ENCODE measurements at places on chromosomes 4 and X.

GRCh38 chrX:84475101-84475500 is 27.2 kb downstream of the HDX start:
- no peaks in the 10 kb centered on the region for H3K4me1 ChIP-seq
- H3K27me3 ChIP-seq: no peaks in the 10 kb centered on the region
- no peak overlapping the region for H3K4me3 ChIP-seq
- no peaks in the 10 kb centered on the region for H3K36me3 ChIP-seq

GRCh38 chr4:185638548-185639301 is 103.4 kb upstream of the PDLIM3 start:
- peaks cover 3% of the 10 kb centered on the region for H3K4me1 ChIP-seq
- H3K27ac ChIP-seq: peak overlapping the region; percentile 8
- DNase-seq: no peak
- H3K4me3 ChIP-seq: peak overlapping the region; percentile 22

GRCh38 chr4:115187136-115187535 is 73.7 kb upstream of the NDST4 start:
- H3K4me3 ChIP-seq: no peak overlapping the region
- H3K27me3 ChIP-seq: no peaks in the 10 kb centered on the region
- H3K36me3 ChIP-seq: no peaks in the 10 kb centered on the region
- H3K27ac ChIP-seq: no peak overlapping the region
- DNase-seq: no peak

DNA sequence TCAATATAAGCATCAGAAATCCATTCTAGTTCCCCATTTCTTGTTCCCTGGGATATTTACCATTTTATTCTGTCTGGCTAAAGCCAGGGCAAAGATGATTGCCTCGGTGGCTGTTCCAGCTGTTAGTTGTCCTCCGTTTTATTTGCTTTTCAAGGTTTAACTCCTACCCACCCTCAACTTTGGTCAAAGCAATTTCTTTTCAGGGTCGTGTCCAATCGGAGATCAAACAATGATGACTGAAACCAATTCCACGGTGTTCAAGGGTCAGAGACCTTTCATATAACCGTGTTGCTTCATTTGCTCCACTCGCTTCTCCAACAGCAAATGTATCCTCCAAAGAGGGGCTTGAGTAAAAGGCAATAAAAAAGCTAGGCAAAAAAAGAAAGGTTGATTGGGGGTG is 193.5 kb upstream of the FTHL17 start:
- no peak overlapping the region for H3K27ac ChIP-seq
- H3K27me3 ChIP-seq: no peaks in the 10 kb centered on the region
- no peak overlapping the region for H3K4me3 ChIP-seq
- H3K36me3 ChIP-seq: no peaks in the 10 kb centered on the region

DNA sequence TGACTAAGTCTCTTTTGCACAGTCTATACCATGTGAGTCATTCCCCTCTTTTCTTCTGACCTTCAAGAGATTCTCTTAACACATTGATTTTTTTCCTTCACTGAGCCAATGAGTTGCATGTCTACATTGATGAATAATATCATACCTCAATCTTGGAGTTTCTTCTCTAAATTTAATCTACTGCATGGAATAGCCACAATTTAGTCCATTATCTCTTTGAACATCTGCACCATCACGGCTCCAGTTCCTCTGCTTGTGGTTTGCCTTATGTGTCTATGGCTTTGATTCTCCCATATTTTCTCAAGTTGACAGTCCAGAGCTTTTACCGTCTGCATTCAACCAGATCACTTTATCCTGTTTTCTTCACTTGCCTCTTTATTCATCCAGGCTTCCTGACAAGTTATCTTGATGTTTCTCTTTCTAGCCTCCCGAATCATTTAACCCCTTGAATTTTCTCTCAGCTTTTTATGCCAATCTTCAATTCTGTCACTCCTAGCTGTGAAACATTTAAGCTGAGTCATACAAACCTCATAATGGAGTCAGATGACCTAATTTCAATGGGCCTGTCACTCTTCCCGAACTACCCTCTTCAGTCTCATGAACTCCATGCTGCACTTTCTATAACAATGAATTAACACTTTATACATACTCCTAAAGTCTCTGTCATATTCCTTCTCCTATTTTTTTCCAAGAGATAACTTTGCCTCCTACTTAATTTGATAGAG is 222.3 kb downstream of the CPE start:
- no peaks in the 10 kb centered on the region for H3K27me3 ChIP-seq
- H3K4me1 ChIP-seq: no peaks in the 10 kb centered on the region
- no peaks in the 10 kb centered on the region for H3K36me3 ChIP-seq
- no peak for DNase-seq
